ENCODE measurements at places on chromosomes 12 and 14. TPM values are rescaled to one million over a fixed set of nuclear protein-coding genes. Genes with fewer than 3 reads are reported as not detected.

GRCh38 chr12:89307474-89308253, 44.6 kb downstream of the DUSP6 start:
- DNase-seq = no peak

GRCh38 chr12:82207556-82207955, 150.6 kb downstream of the CCDC59 start:
- no peak for DNase-seq

GRCh38 chr12:43675048-43675904, 83.3 kb downstream of the PUS7L start:
- DNase-seq = no peak

The SLC25A29 gene
- 6.2 TPM for total RNA-seq
